T-helper 2 cell (primary cell): ENCODE measurements at places on chromosomes 6 and 20.

- no peak for DNase-seq
Observed at GRCh38 chr20:51979226-51979625, 176.9 kb upstream of the SALL4 start.

GRCh38 chr6:112511441-112511840 is 164.3 kb downstream of the RFPL4B start:
- DNase-seq, result no peak

- DNase-seq, result no peak
Observed at GRCh38 chr6:145551164-145551563, 184.2 kb downstream of the EPM2A start.

DNA sequence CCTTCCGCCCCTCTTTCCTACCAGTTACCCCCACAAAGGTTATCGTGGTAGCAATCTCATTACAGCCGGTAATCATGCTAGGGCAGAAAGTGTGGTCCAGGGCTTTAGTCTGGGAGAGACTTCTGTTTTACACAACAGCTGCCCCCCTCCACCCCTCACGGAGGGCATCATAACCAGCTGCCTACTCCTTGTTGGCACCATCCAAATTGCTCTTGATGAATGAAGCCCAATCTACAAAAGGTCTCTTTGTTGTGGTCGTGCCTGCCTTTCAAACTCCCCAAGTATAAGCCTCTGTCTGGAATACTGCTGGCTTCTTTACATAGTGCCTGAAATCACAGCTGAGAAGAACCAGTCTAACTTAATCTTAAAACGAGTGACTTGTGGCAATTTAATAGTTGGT is 157.9 kb downstream of the INSM1 start:
- no peak for DNase-seq

- no peak for DNase-seq
Observed at GRCh38 chr6:11221623-11222384, 10.7 kb downstream of the NEDD9 start.

GRCh38 chr20:53405139-53405538 is 188.5 kb downstream of the ZNF217 start:
- no peak for DNase-seq
